ENCODE measurements at places on chromosomes 16 and 17. TPM values are rescaled to one million over a fixed set of nuclear protein-coding genes. Genes with fewer than 3 reads are reported as not detected.

CCL22 gene
- not detected for total RNA-seq

SLC13A2 gene
- total RNA-seq, result not detected

PPP1R1B gene
- total RNA-seq, result not detected

MRPL58 gene
- 25.7 TPM for total RNA-seq

ZNF207 gene
- total RNA-seq, result 215 TPM

CASKIN2 gene
- 9.6 TPM for total RNA-seq

KRTAP4-5 gene
- not detected for total RNA-seq

PRCD gene
- total RNA-seq, result 3.0 TPM

MGAT5B gene
- 0.26 TPM for total RNA-seq

CA7 gene
- total RNA-seq, result not detected
